ENCODE measurements at places on chromosomes 11 and 22. TPM values are rescaled to one million over a fixed set of nuclear protein-coding genes. Genes with fewer than 3 reads are reported as not detected.

GRCh38 chr11:47348131-47348802 lies 4.2 kb downstream of the MYBPC3 start:
- DNase-seq = no peak

- DNase-seq = no peak
Observed at GRCh38 chr11:62880231-62880802, 379 bp upstream of the SLC3A2 start.

The NPTXR gene
- 1.2 TPM for total RNA-seq

The MS4A6E gene
- not detected for total RNA-seq

DNA sequence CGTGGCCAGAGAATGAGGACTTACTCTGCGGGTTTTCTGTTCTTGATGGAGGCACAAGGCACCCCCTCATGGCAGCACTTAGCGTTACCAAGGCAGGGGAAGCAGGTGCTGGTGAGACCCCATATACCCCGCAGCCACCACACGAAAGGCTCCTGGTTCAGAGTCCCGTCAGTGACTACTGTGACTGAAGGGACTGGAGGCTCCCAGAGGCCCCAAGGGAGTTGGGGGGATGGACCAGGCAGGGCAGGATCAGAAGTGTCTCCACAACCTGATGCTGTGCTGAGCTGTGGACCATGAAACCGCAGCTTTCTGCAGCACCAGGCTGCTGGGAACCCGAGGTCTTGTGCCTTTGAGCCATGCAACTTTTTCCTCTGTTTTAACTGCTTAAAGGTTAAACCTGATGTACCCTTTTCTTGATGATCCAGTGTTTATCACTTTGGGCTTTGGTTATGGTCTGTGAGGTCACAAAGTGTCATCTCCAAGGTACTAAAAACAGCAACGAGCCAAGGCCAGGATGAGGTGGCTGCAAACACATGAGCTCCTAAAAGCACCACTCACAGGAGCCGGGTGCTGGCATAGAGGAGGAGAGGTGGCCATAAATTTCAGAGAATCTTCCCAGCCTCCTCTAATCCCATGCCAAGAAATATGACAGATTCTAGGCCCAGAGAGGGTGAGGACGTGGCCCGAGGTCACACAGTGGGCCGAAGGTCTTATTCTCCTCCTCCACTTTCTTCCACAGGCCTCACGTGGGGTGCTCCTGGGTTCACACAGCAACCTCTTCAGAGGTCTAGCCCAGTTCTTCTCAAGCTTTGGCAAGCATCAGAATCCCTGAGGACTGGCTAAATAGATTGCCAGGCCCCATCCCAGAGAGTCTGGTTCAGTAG lies 4.2 kb upstream of the LRRC32 start:
- DNase-seq = no peak

- no peak for DNase-seq
Observed at GRCh38 chr11:70656252-70656651, 257.9 kb downstream of the CTTN start.

Measured in activated T-helper 1 cell treated with anti-CD3 and anti-CD28 coated beads, Interleukin-12 subunit alpha, Interleukin-12 subunit beta, Interleukin-2, Interleukin-4 antibody, amounts not matched to agents 30 ng/mL and 10 ng/mL and 1 ng/mL, durations not matched to agents 14 hours and 24 hours and 36 hours (primary cell).